Suprapubic skin (tissue), 4 donors: ENCODE measurements at places on chromosomes 12 and 14. TPM values are rescaled to one million over a fixed set of nuclear protein-coding genes. Genes with fewer than 3 reads are reported as not detected.

DNA sequence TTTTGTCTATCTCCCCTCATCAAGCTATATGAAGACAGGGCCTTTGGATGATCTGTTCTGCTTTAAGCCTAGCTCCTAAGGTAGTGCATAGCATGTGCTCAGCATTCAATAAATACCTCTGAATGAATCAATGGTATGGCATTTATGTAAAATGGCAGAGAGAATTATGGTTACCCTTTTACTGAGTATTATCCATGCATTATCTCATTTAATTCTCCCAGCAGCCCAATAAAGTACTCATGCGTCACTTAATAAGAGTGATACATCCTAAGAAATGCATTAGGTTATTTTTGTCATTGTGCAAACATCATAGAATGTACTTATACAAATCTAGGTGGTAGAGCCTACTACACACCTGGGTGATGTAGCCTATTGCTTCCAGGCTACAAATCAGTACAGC, 269.7 kb downstream of the KSR2 start:
- no peak overlapping the region for H3K4me3 ChIP-seq
- H3K36me3 ChIP-seq = no peaks in the 10 kb centered on the region
- no peak overlapping the region for H3K27ac ChIP-seq
- no peaks in the 10 kb centered on the region for H3K27me3 ChIP-seq
- no peak for DNase-seq

DNA sequence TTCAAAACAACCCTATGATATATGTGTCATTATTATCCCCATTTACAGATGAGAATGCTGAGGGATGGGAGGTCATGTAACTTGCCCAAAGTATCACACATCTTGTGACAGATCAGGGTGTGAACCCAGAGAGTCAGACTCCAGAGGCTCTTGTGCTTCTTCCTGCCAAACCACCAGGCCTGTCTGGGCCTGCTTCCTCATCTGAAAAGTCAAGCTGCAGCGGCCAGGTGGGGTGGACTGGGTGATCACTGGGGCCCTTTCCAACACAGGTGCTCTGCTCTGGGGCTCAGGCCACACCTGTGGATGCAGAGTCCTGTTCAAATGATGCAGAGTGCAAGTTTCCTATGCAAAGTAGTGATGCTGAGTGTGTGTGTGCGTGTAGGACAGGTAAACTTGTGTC, 26.7 kb downstream of the TSPAN11 start:
- H3K27ac ChIP-seq = no peak overlapping the region
- peaks cover 2% of the 10 kb centered on the region for H3K4me1 ChIP-seq
- H3K4me3 ChIP-seq = no peak overlapping the region
- H3K27me3 ChIP-seq = no peaks in the 10 kb centered on the region
- no peak for DNase-seq
- no peaks in the 10 kb centered on the region for H3K36me3 ChIP-seq

- peaks cover 3% of the 10 kb centered on the region for H3K27me3 ChIP-seq
- DNase-seq = no peak
- H3K4me1 ChIP-seq = peaks cover 3% of the 10 kb centered on the region
Measured at GRCh38 chr12:57658890-57659289, 25.9 kb upstream of the B4GALNT1 start.

DNA sequence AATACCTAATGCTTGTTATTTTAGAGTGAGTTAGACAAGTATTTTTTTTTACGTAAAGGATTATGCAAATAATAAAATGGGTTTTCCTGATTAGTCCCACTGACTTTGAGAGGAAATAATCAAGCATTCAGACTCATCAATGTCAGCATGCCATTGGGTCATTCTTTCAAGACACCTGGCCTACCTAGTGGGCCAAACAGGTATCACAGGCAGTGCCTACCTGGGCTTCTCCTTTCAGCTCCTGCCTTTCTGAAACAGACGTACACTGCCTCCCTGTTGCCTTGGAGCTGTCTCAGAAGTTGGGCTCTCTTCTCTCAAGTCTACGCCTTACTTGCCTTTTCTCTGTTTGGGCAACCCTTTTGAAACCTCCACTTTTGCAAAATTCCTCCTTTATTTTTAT, 545.6 kb downstream of the SNAPC1 start:
- DNase-seq = no peak
- no peaks in the 10 kb centered on the region for H3K4me1 ChIP-seq
- no peak overlapping the region for H3K4me3 ChIP-seq
- H3K36me3 ChIP-seq = no peaks in the 10 kb centered on the region

GRCh38 chr14:65866886-65867285, 454.4 kb downstream of the FUT8 start:
- no peak overlapping the region for H3K4me3 ChIP-seq
- no peaks in the 10 kb centered on the region for H3K4me1 ChIP-seq
- no peak for DNase-seq
- no peaks in the 10 kb centered on the region for H3K27me3 ChIP-seq
- no peak overlapping the region for H3K27ac ChIP-seq

DNA sequence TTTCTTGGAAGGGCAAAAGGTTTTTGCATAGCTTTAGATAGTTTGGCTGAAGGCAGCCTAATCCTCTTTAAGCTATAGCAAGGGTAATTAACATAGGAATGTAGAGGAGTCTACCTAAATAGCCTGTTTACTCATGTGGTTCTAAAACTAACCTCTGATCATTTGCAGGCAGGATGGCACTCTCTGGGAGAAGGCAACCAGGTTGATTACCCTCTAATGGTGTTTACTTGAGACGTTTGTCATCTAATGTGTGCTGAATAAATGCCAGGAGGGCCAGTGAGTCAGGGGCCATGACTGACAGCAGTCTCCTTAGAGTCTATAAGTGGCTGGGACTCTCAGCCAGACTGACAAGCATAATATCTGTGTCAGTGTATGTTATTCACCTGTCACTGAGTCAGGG, 286.4 kb downstream of the PCNX1 start:
- H3K4me1 ChIP-seq = no peaks in the 10 kb centered on the region
- no peaks in the 10 kb centered on the region for H3K27me3 ChIP-seq
- H3K36me3 ChIP-seq = no peaks in the 10 kb centered on the region
- H3K27ac ChIP-seq = no peak overlapping the region

- no peak overlapping the region for H3K27ac ChIP-seq
- no peaks in the 10 kb centered on the region for H3K36me3 ChIP-seq
- no peak for DNase-seq
- no peaks in the 10 kb centered on the region for H3K27me3 ChIP-seq
- no peak overlapping the region for H3K4me3 ChIP-seq
- H3K4me1 ChIP-seq = peaks cover 35% of the 10 kb centered on the region
Measured at GRCh38 chr14:68573722-68574121, 219.1 kb downstream of the ZFP36L1 start.

- no peaks in the 10 kb centered on the region for H3K36me3 ChIP-seq
- no peak overlapping the region for H3K27ac ChIP-seq
- H3K27me3 ChIP-seq = peaks cover 8% of the 10 kb centered on the region
- H3K4me1 ChIP-seq = peaks cover 3% of the 10 kb centered on the region
- no peak overlapping the region for H3K4me3 ChIP-seq
Measured at GRCh38 chr12:117052386-117053049, 46.7 kb downstream of the TESC start.

DNA sequence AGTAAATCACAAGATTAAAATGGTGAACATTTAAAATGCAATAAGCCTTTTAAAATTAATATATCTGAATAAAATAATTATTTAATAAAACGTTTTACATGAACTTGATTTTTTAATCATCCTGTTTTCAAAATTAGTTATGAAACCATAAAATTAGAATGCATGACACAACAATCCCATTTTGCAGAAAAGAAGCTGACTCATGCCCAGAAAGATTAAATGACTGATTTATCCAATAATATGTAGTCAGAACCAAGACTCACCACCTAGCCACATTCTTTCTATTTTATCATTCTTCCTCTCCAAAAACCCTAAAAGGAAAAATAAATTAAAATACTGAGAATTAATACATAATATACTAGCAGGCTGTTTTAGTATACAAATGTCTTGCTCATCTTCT, 83.0 kb upstream of the LGR5 start:
- no peak overlapping the region for H3K4me3 ChIP-seq
- DNase-seq = no peak
- no peak overlapping the region for H3K27ac ChIP-seq
- no peaks in the 10 kb centered on the region for H3K27me3 ChIP-seq

DNA sequence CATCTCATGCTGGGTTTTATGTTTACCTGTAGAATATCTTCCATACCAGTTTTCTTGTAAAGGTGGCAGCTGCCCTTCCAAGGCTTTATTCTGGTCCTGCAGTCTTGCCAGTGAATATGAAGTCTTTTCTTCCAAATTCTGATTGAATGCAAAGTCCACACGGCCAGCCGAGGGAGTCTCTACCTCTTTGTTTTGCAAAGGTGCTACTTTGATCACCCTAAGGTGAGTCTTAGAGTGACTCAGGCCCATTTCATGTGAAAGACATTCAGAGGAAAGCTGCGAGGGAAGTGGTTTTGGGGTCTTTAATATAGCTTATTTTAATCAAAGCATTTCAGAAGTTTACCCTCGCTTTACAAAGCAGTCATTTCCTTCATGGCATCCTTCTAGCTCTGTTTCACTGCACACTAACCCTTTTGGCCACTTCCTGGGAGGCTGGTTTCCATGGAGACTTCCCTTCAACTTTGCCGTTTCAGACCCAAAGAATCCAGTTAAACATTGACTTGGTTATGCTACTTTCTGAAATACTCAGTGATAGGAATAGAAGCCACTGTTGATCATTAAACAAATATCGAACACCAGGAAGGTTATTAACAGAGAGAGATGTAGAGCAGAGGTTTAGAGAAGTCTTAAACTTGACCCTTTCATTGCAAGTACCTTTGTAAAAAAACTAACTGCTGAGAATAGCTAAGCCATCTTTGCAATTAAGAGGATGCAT, at the start of gene CCDC198:
Gene CCDC198 (minus strand): TSS at position 391 of the 715 bp plus-strand sequence. CDS start 142 bp downstream, at position 249.
- DNase-seq = no peak
- H3K27me3 ChIP-seq = no peaks in the 10 kb centered on the region
- H3K4me1 ChIP-seq = no peaks in the 10 kb centered on the region
- no peak within 1 kb of the TSS for H3K27ac ChIP-seq
- no peak within 1 kb of the TSS for H3K4me3 ChIP-seq
- H3K36me3 ChIP-seq = no peaks in the 10 kb centered on the region

The DNAI7 gene
- total RNA-seq = not detected

The UBE2N gene
- 50.4 TPM for total RNA-seq

The CIDEB gene
- total RNA-seq = 23.4 TPM

The SYNE3 gene
- total RNA-seq = 21.4 TPM

The AQP6 gene
- not detected for total RNA-seq

The GDF3 gene
- total RNA-seq = not detected

The RPL36AL gene
- 188 TPM for total RNA-seq
